Globus pallidus (tissue), 1 donor: ENCODE measurements at places on chromosomes 13 and 19.
A peak's percentile ranks its signal among the peaks of the same experiment; 100 is the strongest.

GRCh38 chr13:79772811-79773210 lies 291.9 kb downstream of the NDFIP2 start:
- DNase-seq = no peak

DNA sequence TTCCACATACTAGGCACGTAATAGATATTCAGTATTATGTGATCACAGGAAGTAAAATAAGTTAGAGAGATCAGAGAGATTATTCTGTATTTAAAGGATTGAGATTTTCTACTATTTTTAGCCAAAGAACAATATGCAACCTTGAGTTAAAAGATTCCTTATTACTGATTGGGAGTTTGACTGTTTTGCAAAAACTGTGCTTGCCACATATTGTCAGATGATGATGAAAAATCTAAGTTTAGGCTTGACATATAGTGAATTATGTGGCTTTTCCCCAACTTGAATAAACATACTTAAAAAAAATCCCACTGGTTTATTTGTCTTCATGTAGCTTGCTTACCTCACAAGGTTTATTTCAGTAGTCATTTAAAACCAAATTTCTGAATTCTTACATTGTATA lies 194.4 kb downstream of the KCNRG start:
- no peak for DNase-seq

- DNase-seq = no peak
Measured at GRCh38 chr13:60379837-60380565, 17.0 kb upstream of the TDRD3 start.

DNA sequence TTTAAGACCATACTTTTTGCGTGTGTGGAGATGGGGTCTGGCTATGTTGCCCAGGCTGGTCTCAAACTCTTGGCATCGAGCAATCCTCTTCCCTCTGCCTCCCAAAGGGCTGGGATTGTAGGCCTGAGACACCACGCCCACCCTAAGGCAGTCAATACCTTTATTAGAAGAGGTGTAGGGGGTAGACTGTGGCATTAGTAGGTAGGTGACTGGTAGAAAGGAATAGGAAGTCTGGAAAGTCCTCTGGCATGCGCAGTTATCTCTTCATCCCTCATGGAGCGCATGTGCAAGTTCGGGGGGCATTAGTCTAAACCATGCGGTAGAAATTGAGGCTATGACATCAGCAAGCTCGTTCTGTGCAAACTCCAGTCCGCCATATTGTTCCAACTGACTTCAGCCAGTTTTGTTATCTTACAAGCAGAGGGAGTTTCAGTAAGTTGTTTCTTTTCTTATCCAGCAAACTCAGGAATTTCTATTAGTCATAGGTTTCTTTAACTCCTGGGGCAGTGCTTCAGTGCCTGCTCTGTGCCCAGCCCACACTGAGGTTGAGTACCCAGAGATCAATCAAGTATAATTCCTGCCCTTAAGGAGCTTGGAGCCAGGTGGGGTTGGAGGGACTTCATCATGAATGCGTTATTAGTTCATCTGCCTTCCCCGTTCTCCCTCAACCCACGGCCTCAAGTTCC lies 7.3 kb upstream of the RANBP3 start:
- no peak for DNase-seq

GRCh38 chr19:2261438-2262172 lies 5.4 kb upstream of the JSRP1 start:
- no peak for DNase-seq

DNA sequence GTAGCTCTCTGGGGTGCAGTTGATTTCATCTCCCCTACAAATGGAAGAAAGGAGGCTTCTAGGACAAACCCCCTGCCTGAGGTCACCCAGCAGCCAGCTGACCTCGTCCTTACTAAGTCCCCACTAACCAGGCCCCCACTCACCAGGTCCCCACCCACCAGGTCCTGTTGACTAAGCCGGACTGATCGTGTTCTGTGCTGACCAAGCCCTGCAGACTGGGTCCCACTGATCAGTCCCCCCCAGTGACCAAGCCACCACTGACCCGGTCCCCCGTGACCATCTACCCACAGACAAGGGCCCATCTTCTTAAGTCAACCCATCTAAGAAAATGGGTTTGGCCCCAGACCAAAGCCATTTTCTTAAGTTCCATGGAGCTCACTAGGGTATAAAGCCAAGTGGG lies 36.8 kb upstream of the TPM4 start:
- DNase-seq = no peak

GRCh38 chr19:6242677-6243076 lies 37.1 kb downstream of the MLLT1 start:
- DNase-seq = no peak

DNA sequence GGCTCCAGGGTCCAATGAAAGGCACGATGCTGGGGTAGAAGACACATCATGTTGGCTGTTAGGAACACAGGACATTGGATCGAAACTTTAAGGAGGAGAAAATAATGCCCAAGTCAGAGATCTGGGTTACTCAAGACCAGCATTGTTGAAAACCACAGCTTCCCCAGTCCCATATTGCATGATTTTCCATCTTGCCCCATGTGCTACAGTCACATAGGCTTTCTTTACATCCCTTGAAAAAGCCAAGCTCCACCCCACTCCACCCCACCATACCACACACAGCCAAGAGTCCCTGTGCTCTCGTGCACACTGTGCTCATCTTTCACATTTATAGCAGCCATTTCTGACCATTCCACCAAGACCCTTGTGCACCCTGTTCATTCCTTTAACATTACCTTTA lies 636.2 kb downstream of the DIAPH3 start:
- no peak for DNase-seq

- DNase-seq = no peak
Measured at GRCh38 chr13:29579094-29579493, 16.4 kb downstream of the SLC7A1 start.

DNA sequence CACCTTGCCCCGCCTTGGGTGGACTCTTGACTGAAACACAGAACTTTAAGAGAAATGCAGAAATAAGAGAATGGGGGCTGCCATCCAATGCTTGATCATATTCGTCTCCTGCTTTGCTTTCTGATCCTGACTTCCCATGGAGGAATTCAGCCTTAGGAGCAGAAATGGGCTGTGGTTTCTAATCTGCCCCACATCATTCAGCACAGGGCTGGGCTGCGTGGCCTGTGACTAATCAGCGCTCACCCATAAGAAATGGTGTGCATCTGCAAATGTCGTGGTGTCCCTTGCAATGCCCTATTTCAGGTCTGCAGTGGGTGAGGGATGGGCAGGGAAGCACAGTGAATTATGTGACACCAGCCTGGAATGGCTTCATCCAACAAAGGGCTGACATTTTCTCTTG lies 60.7 kb upstream of the URI1 start:
- no peak for DNase-seq

GRCh38 chr13:107330484-107330883 lies 762.5 kb upstream of the ARGLU1 start:
- DNase-seq = no peak

DNA sequence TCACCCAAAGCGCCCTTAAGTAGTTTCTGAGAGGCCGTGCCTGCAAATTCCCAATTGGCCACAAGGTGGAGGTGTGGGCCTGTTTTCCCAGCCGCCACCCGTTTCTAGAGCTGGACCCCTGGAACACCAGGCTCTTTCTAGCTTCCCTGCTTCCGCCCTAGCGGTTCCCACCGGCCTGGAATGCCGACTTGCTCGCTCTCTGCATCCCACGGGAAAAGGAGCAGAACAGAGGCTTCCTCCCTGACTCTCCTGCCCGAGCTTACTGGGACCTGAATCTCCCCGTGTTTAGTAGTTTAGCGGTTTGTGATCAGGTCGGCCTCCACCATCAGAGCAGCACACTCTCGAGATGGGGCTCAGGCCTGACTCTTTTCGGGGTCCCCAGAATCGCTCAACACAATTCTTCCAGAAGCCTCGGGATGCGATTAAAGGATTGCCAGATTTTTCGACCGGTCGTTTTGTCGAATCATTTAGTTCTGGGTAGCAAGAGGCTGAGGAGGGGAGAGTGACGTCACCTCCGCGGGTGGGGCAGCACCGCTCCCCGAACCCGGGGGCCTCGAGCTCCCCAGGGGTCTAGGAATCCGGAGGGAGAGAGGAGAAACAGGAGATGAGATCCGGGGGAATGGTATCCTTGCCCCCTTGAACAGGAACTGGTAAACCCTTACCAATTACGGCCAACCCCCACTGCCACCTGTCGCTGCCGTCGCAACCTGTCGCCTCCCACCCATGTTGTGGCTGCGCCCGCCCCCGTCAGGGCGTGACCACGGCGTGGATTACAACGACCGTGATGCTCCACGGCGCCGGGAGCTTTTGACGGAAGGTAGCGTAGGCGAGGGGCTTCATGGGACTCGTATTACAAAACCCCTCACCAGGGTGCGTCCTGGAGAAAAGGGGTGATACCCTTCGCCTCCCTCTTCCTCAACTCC lies 8.0 kb downstream of the NAPSA start:
- peak; percentile 70 for DNase-seq

GRCh38 chr19:33234092-33234491 lies 8.4 kb upstream of the SLC7A10 start:
- DNase-seq = no peak

GRCh38 chr19:38387550-38388348 lies at the start of gene GGN:
Gene GGN (minus strand): TSS chr19:38388034. CDS start chr19:38387261, 773 bp downstream.
- peak; percentile 59 for DNase-seq

DNA sequence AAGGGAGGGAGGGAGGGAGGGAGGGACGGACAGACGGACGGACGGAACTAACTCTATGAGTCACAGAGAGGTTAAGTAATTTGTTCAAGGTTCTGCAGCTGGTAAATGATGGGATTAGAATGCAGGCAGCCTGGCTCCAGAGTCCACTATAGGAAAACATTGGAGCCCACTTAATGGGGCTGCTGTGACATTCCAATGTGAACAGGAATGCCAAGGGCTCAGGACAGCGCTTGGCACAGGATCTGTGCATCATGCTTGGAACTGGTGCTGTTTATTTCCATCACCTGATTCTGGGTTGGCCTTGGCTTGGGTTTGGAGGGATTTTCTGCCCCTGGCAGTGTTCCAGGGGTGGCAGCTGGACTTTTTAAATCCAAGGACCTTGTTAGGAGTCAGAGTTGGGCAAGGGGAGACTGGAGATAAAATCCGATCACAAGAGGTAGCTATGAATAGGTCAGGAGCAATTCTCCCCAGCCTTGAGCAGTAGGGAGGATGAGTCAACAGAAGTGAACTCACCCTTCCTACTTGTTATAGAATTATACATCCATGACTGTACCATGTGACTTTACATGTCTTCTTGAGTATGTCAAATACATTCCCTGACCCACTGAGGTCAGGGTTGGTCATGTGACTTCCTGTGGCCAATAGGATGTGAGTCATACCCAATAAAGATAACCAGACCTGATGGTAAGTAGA lies 7.8 kb upstream of the HIF3A start:
- DNase-seq = no peak

GRCh38 chr13:37753776-37754175 lies 115.8 kb downstream of the TRPC4 start:
- no peak for DNase-seq

DNA sequence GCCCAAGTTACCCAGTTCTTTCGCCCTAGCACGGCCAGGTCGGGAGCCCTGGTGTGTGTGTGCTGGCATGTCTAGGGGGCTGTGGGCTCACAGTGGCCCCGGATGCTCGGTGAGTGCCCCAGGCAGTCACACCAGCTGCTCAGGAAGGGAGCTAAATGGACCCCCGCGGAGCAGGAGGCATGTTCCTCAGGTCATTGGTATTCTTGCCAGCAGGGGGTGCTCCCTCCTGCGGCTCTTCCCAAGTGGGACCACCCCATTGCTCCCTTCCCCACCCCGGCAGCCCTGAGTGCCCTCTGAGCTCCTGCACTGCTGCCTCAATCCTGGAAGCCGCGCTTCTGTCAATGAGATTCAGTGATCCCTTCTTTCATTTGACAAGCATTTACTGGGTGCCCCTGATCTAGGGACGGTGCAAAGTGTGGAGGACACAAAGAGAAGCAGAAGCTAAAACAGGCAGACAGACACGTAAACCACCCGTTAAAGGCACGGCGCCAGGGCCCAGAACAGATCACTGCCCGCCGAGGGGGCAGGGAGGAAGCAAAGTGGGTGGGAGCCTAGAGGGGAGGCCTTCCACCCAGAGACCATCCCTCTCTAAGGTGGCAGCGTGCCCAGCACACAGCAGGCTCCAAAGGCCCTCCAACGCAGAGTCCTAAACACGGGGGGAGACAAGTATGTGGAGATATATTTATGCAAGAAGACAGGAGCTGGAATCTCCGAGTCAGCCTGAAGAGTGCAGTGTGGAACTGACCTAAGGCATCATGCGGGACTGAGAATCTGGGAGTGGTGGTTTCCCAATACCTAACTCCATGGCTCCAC lies 5.2 kb upstream of the ADPRHL1 start:
- DNase-seq = no peak

- DNase-seq = no peak
Measured at GRCh38 chr19:29817316-29817715, 5.5 kb downstream of the CCNE1 start.

- no peak for DNase-seq
Measured at GRCh38 chr13:29429286-29429900, 166.1 kb downstream of the SLC7A1 start.

DNA sequence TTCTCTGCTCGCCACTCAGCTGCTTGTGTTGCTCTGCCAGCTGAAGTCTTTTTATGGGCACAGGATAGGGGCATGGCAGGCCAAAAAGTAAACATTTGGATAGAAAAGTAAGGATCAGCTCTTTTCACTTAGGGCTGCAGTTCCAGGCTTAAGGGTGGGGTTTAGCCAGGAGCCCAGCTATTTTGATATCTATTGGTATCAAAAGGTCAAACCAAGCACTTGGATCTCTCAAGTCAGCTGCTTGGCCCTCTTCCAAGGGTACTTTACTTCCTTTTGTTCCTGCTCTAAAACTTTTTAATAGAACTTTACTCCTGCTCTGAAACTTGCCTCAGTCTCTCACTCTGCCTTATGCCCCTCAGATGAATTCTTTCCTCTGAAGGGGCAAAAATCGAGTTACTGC lies 55.7 kb upstream of the ABCC4 start:
- no peak for DNase-seq

DNA sequence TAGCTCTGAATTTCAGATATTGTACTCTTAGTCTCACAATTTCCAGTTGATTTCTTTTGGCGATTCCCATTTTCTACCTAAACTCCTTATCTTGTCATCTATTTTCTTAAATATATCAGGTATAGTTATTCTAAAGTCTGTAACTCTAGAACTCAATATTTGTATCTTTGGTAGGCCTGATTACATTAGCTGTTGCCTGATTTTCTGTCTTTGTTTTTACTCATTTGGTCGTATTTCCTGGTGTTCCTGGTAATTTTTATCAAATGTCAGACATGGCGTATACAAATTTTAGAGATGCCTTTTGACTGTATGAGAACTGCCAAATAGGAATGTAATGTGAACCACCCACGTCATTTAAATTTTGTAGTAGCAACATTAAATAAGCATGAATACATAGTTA lies 266.7 kb downstream of the ZNF536 start:
- DNase-seq = no peak

- DNase-seq = no peak
Measured at GRCh38 chr13:49441846-49442245, 2.0 kb downstream of the CAB39L start.

GRCh38 chr13:97352815-97353214 lies 81.2 kb upstream of the RAP2A start:
- DNase-seq = no peak

DNA sequence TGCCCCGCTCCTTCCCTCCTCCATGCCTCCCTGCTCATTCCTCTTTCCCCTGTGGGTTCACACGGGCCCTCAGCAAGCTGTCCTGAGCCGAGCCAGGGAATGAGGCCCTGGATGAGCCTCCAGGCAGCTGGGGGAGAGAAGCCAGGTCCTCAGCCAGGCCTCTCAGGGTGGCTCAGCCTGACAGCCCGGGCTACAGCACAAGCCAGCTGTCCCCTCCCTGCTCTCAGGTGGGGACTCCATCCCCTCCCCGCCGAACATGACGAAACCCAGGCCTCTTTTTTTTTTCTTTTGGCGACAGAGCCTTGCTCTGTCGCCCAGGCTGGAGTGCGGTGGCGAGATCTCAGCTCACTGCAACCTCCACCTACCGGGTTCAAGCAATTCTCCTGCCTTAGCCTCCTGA lies 40.0 kb upstream of the MATK start:
- no peak for DNase-seq
